ENCODE measurements at places on chromosomes 16 and 17. TPM values are rescaled to one million over a fixed set of nuclear protein-coding genes. Genes with fewer than 3 reads are reported as not detected.
A peak's percentile ranks its signal among the peaks of the same experiment; 100 is the strongest.

- DNase-seq: no peak
Measured at GRCh38 chr16:81688182-81688581, 90.9 kb upstream of the PLCG2 start.

DNA sequence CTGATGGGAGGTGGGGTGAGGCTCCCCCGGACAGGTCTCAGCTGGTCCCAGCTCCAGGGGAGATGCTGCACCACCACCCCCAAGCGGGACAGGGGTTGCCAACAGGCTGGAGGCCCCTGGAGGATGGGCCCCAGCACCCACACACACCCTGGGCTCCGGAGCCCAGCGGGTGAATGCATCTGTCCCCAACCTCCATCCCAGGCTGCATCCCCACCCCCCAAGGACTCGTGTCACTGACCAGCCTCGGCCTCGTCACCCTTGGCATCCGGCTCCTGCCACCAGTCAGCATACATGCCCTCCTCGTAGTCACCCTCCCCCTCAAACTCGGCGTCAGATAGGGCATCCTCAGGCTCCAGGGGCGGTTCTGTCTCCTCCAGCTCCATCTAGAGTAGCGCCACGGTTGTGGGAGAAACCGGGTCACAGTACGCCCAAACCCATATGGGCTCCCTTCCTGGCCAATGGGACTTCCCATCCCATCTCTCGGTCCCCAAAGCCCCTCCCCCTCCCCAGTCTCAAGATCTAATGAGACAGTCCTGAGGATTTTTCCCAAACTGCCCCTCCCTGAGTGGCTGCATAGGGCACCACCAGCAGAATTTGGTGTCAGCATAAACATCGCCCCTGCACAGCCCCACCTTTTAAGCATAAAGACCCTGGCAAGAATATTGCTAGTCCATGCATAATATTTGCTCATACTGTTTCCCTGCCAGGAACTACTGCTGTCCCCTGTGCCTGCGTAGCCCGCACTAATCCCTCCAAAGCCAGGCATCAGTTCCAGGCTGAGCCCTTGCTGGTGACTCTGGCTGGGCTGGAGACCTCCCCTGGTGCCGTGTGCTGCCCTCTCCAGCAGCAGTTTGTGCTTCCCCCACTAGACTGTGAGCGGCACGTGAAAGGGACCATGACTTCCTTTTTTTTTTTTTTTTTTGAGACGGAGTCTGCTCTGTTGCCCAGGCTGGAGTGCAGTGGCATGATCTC, 8.4 kb downstream of the P3H4 start:
- peak; percentile 28 for DNase-seq

- DNase-seq: peak; percentile 60
Measured at GRCh38 chr16:66402166-66402565, 24.9 kb upstream of the BEAN1 start.

GRCh38 chr16:73339821-73340220, 291.9 kb upstream of the ZFHX3 start:
- peak; percentile 37 for DNase-seq

DNA sequence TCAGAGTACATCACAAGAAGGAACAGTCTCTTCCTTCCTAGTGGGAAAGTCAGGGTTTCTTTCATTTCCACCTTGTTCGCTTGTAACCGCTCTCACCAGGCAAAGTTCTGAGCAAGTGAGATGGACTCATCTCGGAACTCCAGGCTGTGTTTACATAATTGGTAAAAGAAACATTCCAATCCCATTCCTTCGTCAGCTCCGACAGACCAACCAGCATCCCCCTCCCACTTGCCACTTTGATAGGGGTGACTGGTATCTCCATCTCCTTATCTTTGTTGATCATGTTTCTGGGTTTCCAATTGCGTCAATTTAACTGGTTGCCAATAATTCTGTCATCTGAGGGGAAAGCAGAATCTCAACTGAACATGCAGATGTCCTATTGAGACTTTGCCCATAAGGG, 36.8 kb upstream of the LYRM9 start:
- no peak for DNase-seq

DNA sequence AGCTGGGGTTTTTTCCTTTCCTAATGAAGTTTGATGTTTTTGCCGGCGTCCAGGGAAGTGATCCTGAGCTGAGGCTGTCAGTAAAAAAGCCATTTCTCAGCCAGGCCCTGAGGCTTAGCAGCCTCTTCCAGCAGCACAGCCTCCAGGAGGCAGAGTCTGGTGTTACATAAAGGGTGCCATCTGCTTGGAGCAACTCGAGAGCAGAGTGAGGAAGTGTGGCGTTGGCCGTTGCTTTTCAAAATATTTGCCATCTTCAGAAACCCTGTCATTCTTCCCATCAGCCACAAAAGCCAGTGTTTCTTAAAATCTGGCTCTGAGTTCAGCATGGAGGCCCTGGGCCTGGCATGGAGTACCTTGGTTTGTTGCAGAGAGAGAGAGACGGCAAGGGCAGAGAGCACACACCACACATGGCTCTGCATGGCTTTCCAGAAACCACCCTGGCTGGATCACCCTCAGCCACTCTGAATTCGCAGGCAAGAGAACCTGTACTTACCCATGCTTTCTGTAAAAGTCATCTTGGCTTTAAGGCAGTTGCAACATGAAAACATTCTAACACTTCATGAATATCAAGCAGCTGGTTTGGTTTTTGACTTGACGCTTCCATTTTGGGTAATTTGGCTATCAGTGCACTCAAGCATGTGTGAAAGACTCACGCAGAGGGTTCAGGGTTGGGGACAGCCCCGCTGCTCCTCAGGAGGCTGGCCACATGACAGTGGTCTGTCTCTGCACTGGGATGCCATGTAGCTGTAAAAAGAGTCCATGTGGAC, 21.0 kb downstream of the PMM2 start:
- DNase-seq: no peak

GRCh38 chr16:4690946-4691665, 2.3 kb upstream of the NUDT16L1 start:
- DNase-seq: no peak

- peak; percentile 89 for DNase-seq
Measured at GRCh38 chr16:86723689-86724088, 145.3 kb downstream of the FOXL1 start.

DNA sequence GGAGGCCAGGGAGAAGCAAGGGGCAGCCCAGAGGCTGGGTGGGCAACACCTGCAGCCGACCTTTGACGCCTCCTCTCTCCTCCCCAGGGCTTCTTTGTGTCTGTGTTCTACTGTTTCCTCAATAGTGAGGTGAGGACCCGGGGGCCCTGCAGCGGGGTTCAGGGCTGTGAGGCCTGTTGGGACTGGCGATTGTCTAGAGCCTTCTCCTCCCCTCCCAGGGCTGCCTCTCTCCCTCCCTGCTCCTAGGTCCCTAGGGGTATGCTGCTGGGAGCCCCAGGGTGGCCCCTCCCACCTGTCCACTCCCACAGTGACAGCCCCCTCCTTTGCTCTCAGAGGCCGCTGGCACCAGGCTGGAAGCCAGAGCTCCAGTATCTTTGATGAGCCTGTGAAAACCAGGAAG, 10.8 kb upstream of the SPPL2C start:
- no peak for DNase-seq

DNA sequence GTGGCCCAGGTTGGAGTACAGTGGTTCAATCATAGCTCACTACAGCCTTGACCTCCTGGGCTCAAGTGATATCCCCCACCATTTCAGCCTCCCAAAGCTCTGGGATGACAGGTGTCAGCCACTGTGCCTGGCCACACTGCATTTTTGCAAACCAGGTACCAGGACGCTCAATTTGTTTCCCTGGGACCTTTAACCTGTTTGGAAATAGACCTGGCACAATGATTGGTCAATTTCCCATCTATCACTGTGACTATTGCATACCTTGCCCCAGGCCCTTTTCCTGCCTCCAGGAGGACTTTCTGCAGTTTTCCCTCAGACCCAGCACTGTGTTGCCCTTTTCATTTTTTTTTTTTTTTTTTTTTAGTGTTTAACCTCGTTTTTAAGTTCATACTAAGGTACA, 11.1 kb upstream of the FUS start:
- peak; percentile 15 for DNase-seq

- DNase-seq: no peak
Measured at GRCh38 chr16:31367853-31368252, 12.9 kb downstream of the ITGAX start.

DNA sequence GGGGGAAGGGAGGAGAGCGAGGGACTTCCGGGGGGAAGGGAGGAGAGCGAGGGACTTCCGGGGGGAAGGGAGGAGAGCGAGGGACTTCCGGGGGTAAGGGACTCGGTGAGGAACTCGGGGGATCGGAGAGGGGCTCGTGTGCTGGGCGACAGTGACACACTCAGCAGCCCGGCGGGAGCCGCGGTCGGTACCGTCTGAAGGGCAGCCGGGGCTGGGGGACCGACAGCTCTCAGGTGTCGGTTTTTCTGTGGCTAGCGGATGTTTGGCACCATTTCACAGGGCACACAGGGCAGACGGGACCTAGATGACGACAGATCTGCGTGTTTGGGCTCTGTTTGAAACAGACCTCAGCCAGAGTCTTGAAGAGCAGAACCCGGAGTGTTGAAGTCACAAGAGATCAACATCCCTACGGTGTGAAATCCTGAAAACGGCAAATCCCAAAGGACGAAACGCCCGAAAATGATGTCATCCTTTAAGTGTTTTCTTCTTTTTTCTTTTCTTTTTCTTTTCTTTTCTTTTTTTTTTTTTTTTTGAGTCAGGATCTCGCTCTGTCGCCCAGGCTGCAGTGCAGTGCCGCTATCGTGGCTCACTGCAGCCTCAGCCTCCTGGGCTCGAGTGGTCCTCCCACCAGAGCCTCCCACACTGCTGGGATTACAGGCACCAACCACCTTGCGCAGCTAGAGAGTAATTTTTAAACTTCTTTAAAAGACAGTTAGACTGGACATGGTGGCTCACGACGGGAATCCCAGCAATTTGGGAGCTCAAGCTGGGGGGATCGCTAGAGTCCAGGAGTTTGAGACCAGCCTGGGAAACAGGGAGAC, 23.9 kb downstream of the ZNF778 start:
- peak; percentile 93 for DNase-seq

DNA sequence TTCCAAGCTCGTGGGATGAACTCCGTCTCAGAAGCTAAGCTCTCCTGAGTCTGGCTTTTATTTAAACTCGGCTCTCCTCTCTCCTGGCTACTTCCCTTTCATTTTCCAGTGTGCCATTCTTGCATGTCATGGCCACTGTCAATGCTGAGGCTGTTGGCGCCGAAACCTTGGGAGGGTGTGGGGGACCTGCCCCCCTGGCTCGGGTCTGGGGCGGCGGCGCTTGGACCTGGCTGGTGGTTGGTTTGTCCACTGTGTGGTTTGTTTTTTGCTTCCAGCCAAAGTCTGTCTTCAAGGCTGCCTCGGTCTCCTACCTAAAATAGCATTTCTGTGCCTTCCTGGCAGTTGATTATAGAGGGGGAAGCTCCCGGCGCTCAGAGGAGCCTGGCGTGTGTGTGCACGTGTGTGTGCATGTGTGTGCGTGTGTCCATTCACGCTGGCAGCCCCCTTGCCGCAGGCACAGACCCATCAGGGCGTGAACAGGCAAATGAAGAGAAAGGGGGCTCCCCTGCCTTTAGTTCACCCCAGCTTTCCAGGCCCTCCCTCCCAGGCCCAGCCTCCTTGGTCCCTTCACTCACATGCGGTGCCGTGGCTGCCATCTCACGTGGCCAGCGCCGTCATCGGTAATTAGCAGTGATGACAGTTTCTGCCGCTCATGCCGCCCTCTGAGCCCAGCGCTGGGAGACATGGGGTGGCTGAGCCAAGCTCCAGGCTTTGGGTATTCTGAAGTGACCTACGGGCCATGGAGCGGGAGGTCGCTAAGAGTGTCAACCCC, 179.9 kb downstream of the SEC14L1 start:
- DNase-seq: peak; percentile 35

DNA sequence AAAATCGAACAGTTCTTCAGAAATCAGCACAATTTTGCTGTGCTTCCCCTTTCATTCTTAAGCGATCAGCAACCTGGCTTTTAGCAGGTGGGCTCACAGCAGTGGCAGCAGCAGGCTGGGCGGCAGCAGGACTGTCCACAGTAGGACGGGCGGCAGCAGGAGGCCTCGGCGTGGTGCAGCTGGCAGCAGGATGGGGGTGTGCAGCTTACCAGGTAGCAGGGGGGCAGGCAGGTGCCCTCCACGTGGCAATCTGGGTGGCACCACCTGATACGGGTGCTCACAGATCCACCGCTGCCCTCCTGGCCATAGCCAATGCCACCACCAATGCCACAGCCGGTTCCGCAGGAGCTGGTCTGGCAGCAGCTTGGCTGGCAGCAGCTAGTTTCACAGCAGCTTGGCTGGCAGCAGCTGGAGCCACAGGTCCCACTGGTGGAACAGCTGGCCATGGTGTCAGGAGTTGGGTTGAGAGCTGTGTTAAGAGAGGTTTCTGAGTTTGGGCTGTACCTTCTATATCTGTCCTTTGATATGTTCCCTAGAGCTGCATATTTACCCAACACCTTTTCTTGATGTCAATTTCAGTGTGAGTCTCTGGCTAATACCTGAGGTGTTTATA, at the start of gene KRTAP1-4:
Gene KRTAP1-4 (minus strand): TSS at position 563 of the 613 bp plus-strand sequence. CDS start 117 bp downstream, at position 446.
- DNase-seq: no peak

Gene FLYWCH1
- total RNA-seq: 22.7 TPM
